ENCODE measurements at places on chromosomes 16 and 17. TPM values are rescaled to one million over a fixed set of nuclear protein-coding genes. Genes with fewer than 3 reads are reported as not detected.

The ACE gene
- 16.0 TPM for total RNA-seq

The EVPLL gene
- total RNA-seq: not detected

The SEPTIN1 gene
- 355 TPM for total RNA-seq

The ALOX15 gene
- total RNA-seq: not detected

The KRTAP4-4 gene
- not detected for total RNA-seq

The CAVIN1 gene
- total RNA-seq: 1.9 TPM

The MYCBPAP gene
- 8.2 TPM for total RNA-seq

The EVI2A gene
- 59.5 TPM for total RNA-seq

The MRTFB gene
- 21.6 TPM for total RNA-seq

The SEPTIN12 gene
- total RNA-seq: not detected

The TEX19 gene
- total RNA-seq: 0.10 TPM

The RRAD gene
- 0.95 TPM for total RNA-seq

The SLC16A6 gene
- total RNA-seq: 4.9 TPM

The KRTAP4-5 gene
- total RNA-seq: not detected

The TPSAB1 gene
- total RNA-seq: not detected

The PRR35 gene
- total RNA-seq: 0.10 TPM

The FBXW10 gene
- 0.22 TPM for total RNA-seq

The ATP2C2 gene
- not detected for total RNA-seq

The RAB26 gene
- total RNA-seq: not detected

The CCDC40 gene
- not detected for total RNA-seq

The HOXB4 gene
- total RNA-seq: 9.0 TPM

The DCUN1D3 gene
- total RNA-seq: 19.7 TPM

The GCGR gene
- total RNA-seq: not detected

The SDR42E2 gene
- 0.10 TPM for total RNA-seq

The HP gene
- total RNA-seq: not detected

The MT2A gene
- total RNA-seq: 314 TPM

Data from T-helper 1 cell treated with Interleukin-12 subunit alpha and Interleukin-12 subunit beta and Interleukin-4 antibody, amounts not matched to agents 30 ng/mL and 1 ng/mL, for 36 hours (primary cell).